ENCODE measurements at places on chromosomes 5 and 9.

- DNase-seq, result no peak
These were observed 166.7 kb downstream of the PAPPA start for GRCh38 chr9:116320290-116320689.

GRCh38 chr9:27460226-27461023 is 63.7 kb upstream of the IFNK start:
- no peak for DNase-seq

DNA sequence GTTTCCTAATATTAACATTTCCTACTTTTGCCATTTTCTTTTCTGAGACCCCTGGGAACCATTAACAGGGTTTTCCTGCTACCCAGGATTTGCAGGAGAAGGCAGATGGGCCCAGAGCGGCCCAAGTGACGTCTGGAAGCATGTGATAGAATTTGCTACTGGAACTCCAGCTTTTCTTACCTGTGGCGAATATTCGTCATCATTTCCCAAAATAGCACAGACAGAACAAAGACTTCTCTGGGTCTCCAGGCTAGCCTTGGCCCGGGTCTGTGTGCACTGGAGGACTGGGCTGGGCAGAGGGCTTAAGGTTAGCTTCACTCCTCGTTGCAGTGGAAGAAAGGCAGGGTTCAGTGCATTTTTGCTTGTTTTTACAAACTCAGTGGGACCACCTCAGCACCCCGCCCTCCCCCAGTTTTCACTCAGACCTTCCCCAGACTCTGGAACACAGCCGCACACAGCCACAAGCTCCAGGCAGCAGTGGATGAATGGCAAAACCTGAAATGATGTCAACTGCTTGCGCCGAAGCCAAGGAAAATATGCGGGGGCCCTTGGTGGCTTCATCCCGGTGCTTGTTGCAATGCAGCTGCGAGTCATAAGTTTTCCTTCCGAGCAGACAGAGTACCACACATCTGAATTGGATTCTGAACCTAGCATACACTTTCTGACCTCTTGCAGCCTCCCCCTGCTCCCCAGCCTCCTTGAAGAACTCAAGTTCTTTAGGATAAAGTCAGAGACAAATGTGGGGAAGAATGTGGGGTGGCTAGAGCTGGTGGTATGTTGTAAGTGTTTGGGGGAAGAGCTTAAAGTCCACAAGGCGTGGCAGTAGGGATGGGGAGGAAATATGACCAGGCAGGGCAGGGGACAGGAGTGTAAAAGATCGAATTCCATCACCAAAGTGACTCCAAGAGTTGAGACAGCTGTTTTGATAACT is 586.0 kb downstream of the CCDC171 start:
- DNase-seq, result no peak

DNA sequence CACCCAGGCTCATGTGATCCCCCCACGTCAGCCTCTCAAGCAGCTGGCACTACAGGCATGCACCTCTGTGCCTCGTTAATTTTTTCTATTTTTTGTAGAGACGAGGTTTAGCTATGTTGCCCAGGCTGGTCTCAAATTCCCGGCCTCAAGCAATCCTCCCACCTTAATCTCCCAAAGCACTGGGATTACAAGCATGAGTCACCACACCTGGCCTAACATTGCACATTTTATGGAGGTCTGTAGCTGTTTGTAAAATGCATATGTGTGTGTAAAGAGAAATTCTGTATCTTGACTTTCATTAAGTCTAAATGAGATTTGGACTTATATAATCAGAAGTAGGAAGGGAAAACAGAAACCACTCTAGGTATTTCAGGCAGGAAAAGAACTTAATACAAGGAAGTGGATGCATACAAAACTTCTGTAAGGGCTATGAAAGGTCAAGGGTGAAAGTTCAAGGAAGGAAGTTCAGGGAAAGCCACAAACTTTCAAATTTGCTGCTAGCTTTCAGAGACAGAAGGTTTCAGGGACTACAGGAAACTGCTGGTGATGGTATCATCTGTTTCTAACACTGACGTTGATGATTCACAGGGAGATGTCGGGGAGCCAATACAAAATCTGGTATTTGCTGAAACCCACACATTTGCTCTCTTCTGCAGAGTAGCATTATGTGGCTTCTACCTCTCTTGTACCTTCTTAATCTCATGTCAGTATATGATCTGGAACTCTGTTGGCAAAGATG is 209.4 kb downstream of the PIK3R1 start:
- DNase-seq, result peak; percentile 29

- no peak for DNase-seq
These were observed 314.5 kb upstream of the RFX3 start for GRCh38 chr9:3840311-3840710.

DNA sequence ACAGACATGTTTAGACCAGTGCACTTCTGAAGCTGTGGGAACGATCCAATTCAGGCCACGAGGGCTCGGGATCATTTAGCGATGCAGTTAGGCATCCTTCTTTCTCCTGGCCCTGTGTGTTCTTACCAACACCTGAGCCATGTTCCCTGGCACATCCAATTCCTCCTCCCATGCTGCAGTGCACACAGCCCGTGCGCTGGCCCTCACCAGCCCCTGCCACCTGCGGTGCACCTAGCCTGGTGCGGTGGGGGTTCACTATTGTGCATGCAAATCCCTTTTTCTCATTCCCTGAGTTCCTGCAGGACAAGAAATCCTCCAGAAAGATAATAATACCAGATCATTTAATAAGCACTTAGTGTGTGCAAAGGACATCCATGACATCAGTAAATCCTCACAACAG is 53.5 kb downstream of the NEURL1B start:
- DNase-seq, result no peak

- no peak for DNase-seq
These were observed 5.6 kb upstream of the NTNG2 start for GRCh38 chr9:132156262-132156661.

GRCh38 chr5:116378007-116378776 is 196.4 kb downstream of the SEMA6A start:
- peak; percentile 100 for DNase-seq

All from NCI-H69 (cell line).